Astrocyte (in vitro differentiated cells and primary cell): ENCODE measurements at places on chromosomes 6 and 20. TPM values are rescaled to one million over a fixed set of nuclear protein-coding genes. Genes with fewer than 3 reads are reported as not detected.
A peak's percentile ranks its signal among the peaks of the same experiment; 100 is the strongest.

DNA sequence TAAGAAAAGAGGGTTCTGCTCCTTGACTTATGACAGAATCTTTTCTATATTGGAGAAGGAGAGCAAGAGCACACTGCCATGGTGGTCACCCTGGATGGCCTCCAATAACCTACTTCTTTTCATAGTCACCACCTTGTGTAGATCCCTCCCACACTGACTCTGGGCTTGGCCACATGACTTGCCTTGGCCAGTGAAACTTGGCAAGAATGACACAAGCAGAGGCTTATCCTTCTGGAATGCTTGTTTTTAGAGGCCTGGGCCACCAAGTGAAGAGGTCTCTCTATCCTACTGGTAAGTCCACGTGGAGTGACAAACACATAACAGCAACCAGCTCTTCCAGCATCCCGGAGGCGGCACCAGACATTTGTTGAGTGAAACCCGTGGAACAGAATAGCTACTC is 349.4 kb upstream of the JARID2 start:
- H3K27ac ChIP-seq: no peak overlapping the region
- no peaks in the 10 kb centered on the region for H3K36me3 ChIP-seq

DUSP15 gene
- total RNA-seq: 1.2 and 3.1 TPM in 2 replicates

GRCh38 chr6:142400495-142400894 is 98.7 kb downstream of the ADGRG6 start:
- no peaks in the 10 kb centered on the region for H3K27me3 ChIP-seq
- H3K4me1 ChIP-seq: peaks cover 11% of the 10 kb centered on the region
- no peak overlapping the region for H3K4me3 ChIP-seq

SLC9A8 gene
- 6.2 and 6.9 TPM in 2 replicates for total RNA-seq

- no peaks in the 10 kb centered on the region for H3K36me3 ChIP-seq
- no peaks in the 10 kb centered on the region for H3K27me3 ChIP-seq
- peaks cover 14% of the 10 kb centered on the region for H3K4me1 ChIP-seq
Observed at GRCh38 chr6:28334286-28335039, 1.5 kb downstream of the ZSCAN31 start.

GRCh38 chr6:33822575-33823395 is 19.0 kb upstream of the MLN start:
- H3K27me3 ChIP-seq: peaks cover 2% of the 10 kb centered on the region
- no peak for DNase-seq
- H3K4me1 ChIP-seq: peaks cover 2% of the 10 kb centered on the region
- H3K4me3 ChIP-seq: no peak overlapping the region
- H3K27ac ChIP-seq: no peak overlapping the region
- no peaks in the 10 kb centered on the region for H3K36me3 ChIP-seq

SLC52A3 gene
- 0.09 TPM in 1 of 2 replicates, not detected in the other for total RNA-seq

LPA gene
- not detected in 2 replicates for total RNA-seq

DNA sequence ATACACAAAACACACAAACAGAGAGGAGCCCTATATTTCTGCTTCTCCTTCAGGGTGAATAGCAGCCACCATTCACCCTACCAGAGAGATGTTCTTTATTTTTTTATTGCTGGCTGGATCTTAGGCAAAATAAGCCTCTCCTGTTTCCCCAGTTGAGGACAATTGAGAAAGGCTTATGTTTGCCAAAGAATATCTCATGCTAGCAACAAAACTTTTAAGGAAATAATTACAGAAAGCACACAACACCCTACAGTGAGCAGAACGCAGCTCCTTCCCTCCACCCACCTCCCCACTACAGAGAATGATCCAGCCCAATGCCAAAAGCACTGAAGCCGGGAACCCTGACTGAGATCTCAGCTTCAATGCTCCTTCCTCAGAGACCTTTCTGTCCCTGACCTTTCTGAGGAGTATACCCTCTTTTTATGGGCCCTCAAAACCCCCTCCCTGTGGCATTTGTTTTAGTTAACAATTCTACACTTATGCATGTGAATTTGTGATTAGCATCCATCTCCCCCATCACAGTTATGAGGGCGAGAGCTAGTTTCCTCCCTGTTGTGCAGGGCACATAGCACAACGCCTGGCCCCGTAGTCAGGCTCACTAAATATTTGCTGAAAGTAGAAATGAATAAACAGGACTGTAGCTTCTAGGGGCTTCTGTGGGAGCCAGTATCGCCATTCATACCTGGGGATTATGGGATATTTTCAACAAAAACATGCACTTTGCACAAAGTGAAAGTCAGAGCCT is 491.6 kb upstream of the CDH4 start:
- H3K27ac ChIP-seq: no peak overlapping the region
- no peaks in the 10 kb centered on the region for H3K36me3 ChIP-seq
- H3K4me3 ChIP-seq: no peak overlapping the region
- no peak for DNase-seq
- H3K4me1 ChIP-seq: no peaks in the 10 kb centered on the region
- no peaks in the 10 kb centered on the region for H3K27me3 ChIP-seq

DNA sequence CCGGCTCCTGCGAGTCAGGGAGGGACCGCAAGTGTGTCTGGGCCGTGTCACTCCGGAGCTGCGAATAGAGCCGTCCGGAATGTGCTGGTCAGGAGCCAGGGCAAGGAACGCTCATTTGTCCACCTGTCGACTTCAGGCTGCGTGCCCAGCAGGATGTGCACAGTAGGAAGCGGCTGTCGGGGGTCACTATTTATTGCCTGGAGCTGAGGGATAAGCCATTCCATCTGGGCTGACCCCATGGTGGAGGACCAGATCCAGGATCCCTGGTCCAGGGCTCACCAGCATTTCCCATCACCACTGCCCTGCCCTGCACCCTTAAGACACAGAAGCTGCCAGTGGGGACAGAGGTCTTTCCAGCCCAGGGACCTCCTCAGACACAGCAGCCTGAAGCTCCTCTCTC is 14.7 kb downstream of the NTSR1 start:
- H3K4me1 ChIP-seq: peaks cover 4% of the 10 kb centered on the region
- peak; percentile 61 for DNase-seq
- no peak overlapping the region for H3K27ac ChIP-seq
- peaks cover 17% of the 10 kb centered on the region for H3K27me3 ChIP-seq
- no peaks in the 10 kb centered on the region for H3K36me3 ChIP-seq
- H3K4me3 ChIP-seq: no peak overlapping the region

NRSN1 gene
- total RNA-seq: not detected in 2 replicates

GRCh38 chr20:60215816-60216730 is 257.9 kb downstream of the CDH26 start:
- DNase-seq: no peak
- no peak overlapping the region for H3K27ac ChIP-seq
- no peak overlapping the region for H3K4me3 ChIP-seq
- no peaks in the 10 kb centered on the region for H3K4me1 ChIP-seq
- no peaks in the 10 kb centered on the region for H3K27me3 ChIP-seq
- H3K36me3 ChIP-seq: no peaks in the 10 kb centered on the region

- no peak overlapping the region for H3K4me3 ChIP-seq
- DNase-seq: no peak
- peaks cover 38% of the 10 kb centered on the region for H3K36me3 ChIP-seq
- H3K27me3 ChIP-seq: no peaks in the 10 kb centered on the region
- H3K27ac ChIP-seq: peak overlapping the region; percentile 15
Observed at GRCh38 chr20:17653835-17654648, 28.0 kb downstream of the RRBP1 start.

GRCh38 chr6:4913705-4914419 is 90.0 kb downstream of the RPP40 start:
- DNase-seq: no peak
- peaks cover 3% of the 10 kb centered on the region for H3K4me1 ChIP-seq
- H3K27ac ChIP-seq: no peak overlapping the region
- no peaks in the 10 kb centered on the region for H3K27me3 ChIP-seq
- H3K36me3 ChIP-seq: no peaks in the 10 kb centered on the region

PSORS1C1 gene
- total RNA-seq: 8.8 and 9.2 TPM in 2 replicates

GRCh38 chr20:20391766-20392165 is 23.9 kb downstream of the INSM1 start:
- H3K4me3 ChIP-seq: no peak overlapping the region
- no peaks in the 10 kb centered on the region for H3K36me3 ChIP-seq
- H3K27me3 ChIP-seq: no peaks in the 10 kb centered on the region
- no peak for DNase-seq

EFCAB8 gene
- total RNA-seq: 0.41 and 0.65 TPM in 2 replicates

- H3K27me3 ChIP-seq: no peaks in the 10 kb centered on the region
- no peaks in the 10 kb centered on the region for H3K36me3 ChIP-seq
- DNase-seq: no peak
Observed at GRCh38 chr6:47479140-47479508, 1.5 kb downstream of the CD2AP start.

DNA sequence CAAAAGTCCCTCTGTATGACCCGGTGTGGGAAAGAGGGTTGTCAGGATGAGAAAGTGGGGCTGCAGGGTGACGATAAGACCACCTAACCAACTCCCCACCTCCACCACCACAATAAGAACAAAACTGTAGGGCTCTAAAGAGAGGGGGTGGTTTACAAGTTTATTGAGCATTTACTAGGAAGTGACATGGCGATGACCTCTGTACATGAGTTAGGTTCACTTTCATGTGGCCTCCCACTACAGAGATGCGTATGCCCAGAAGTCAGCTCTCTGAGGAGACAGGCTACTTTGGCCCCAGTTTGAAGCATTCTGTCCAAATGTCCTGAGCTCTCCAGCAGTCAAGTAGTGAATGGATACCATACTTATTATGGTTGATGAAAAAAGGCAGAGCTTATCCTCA is 28.7 kb upstream of the PI16 start:
- H3K4me1 ChIP-seq: peaks cover 21% of the 10 kb centered on the region
- H3K36me3 ChIP-seq: peaks cover 10% of the 10 kb centered on the region

DNA sequence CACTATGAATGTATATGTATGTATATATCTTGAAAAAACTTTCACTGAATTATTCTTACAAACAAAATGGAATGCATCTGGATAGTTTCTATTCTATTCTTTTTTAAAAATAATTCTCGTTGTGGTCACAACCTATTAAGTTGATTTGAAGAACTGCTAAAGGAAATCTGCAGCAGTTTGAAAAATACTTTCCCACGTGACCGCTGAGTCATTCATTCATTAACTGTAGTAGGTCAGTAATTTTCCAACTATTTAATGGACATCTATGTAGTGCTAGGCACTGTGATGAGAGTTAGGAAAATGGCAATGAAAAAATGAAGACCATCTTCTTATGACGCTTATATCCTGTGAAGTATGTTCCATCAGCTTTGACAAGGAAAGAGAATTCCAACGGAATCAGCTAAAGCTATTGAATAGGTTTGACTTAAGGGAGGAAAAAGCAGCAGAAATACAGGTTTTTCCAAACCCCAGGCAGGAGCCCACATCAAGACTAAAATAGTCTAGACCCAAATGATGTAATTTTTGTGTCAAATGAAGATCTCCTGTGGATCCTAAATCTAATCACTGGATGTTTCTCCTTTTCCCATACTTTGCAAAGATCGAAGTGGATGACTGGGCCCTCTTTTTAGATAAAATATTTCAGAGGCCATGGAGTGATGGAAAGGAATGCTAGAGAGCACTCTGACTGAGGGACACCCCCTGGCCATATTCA is 4.1 kb upstream of the EFHC1 start:
- H3K4me3 ChIP-seq: no peak overlapping the region
- DNase-seq: peak; percentile 20
- H3K4me1 ChIP-seq: peaks cover 27% of the 10 kb centered on the region
- no peaks in the 10 kb centered on the region for H3K27me3 ChIP-seq

PSMB8 gene
- 45.5 and 57.5 TPM in 2 replicates for total RNA-seq

DNA sequence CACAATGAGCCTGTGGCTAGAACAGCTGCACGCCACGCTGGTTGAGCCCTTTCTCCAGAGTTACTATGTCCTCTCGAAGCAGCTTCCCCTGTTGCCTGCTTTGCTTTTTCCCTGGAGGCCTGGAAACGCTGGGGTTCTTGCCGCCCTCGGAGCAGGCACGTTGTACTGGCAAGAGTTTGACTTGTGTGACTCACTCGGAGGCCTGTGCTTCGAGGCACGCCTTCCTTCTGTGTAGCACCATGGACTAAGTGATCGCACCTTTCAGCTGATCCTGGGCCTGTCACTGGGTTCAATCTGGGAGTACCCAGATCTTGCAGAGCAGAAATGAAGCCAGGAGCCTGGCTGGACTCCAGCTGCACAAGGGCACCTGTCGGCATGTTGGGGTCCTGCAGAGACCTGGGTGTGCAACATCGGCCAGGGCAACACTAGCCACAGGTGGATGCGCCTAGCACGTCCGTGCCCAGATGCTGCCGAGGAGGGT is 5.2 kb downstream of the INSM1 start:
- peak; percentile 26 for DNase-seq
- H3K4me1 ChIP-seq: no peaks in the 10 kb centered on the region
- peaks cover 56% of the 10 kb centered on the region for H3K27me3 ChIP-seq
- H3K27ac ChIP-seq: no peak overlapping the region
- H3K4me3 ChIP-seq: no peak overlapping the region

- H3K27ac ChIP-seq: peak overlapping the region; percentile 69
- no peaks in the 10 kb centered on the region for H3K36me3 ChIP-seq
- H3K4me3 ChIP-seq: no peak overlapping the region
Observed at GRCh38 chr6:84652356-84653026, 111.9 kb downstream of the TBX18 start.

HAO1 gene
- 0.17 and 0.20 TPM in 2 replicates for total RNA-seq

DNA sequence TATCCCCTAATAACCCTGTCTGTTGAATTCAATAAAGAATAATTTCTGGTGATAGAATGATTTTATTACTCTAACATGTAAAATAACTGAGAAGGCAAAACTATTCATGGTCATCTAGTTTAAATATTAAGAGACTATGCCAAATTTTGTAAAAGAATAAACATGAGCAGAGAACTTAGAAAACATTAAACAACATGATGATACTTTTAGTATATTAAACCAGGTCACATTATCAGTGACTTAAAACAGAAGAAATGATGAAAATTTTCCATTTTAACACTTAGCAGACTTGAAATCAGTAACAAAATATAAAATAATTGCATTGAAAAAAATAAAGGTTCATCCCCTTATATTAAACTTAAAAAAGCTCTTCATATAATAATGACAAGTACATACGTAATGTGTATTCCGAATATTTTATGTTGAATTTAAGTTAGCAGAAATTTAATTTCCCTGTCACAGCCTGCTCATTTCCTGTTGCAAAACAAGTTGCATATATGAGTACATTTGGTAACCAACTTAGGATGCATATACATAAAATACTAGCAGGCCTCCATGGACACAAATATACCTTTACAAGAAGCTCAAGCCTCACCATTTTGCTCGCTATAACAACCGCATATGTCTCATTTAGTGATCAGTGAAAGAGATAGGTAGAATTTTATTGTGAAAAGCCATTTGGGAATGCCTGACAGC is 40.6 kb downstream of the DTNBP1 start:
- H3K4me3 ChIP-seq: no peak overlapping the region
- no peaks in the 10 kb centered on the region for H3K27me3 ChIP-seq
- no peak overlapping the region for H3K27ac ChIP-seq

DNA sequence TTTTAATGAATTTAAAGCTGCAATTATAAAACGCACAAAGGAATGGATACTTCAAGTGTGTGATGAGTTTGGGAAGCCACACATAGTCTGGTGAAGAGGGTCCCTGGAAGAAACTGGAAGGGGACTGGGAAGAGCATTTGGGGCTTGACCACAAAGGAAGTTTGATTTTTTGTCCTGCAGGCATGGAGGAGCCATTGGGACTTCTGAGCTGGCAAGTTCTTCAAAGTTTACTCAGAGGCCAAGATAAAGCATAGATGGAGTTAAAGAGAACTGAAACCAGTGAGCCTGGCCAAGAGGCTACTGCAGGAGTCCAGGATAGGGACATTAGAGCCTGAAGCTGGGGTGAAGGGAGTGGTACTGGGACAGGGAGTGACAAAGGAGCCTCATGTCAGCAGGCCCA is 95.0 kb downstream of the AIG1 start:
- no peaks in the 10 kb centered on the region for H3K36me3 ChIP-seq
- DNase-seq: no peak
- no peaks in the 10 kb centered on the region for H3K4me1 ChIP-seq
